ENCODE measurements at places on chromosomes 1 and 21.
A peak's percentile ranks its signal among the peaks of the same experiment; 100 is the strongest.

DNA sequence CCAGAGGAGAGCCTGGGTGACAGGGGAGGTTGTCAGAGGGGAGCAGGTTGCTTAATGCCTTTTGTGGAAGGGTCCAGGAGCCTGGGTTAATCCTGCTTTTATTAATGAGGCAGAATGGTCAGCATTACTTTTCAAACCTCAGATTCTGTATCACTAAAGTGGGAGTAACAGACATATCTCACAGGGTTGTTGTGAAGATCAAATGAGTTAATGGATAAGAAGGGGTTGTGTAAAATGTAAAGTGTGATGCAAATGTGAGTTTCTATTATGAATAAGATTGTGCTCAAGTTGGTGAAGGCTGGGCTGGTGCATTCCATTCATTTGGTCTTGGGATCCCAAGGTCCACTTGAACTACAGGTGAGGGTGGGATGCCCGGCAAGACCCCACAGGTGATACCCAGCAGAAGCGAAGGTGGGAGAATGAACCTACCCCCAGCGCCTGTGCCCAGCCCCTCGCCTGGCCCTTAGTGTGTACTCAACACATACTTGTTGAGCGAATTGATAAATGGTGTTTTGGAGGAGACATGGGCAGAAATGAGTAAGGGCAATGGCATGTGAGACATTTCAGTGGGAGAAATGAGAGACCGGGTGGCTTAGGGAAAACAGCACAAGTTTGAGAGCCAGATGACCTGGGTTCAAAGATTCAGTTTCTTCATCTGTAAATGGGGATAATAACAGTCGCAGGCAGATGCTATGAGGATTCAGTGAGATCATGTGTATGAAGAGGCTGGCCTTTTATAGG lies 6.2 kb downstream of the SLC26A9 start:
- no peak for DNase-seq

DNA sequence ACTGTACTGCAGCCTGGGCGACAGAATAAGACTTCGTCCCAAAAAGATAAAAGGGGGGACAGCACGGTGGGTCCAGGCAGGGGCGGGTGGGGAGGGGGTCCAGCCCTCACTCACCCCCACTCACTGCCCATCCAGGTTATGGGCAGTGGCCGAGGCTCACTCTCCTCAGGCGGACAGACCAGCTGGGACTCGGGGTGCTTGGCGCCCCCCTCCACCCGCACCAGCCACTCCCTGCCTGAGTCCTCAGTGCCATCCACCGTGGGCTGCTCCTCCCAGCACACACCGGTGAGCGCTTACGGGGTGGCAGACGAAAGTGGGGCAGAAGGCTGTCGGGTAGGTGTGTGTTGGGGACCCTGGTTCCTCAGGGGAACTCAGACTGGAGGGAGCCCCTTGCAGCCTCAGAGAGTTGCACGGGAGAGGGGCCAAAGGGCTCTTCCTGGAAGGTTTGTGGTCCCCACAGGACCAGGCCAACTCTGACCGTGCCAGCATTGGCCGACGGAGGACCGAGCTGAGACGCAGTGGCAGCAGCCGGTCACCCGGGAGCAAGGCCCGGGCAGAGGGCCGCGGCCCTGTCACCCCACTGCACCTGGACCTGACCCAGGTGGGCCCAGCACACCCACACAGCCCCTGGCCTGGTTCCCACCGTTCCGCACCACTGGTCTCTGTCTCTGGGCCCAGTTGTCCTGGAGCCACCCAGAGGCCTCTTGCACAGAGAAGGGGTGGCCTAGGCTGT lies 6.6 kb downstream of the PLEKHN1 start:
- DNase-seq: no peak

DNA sequence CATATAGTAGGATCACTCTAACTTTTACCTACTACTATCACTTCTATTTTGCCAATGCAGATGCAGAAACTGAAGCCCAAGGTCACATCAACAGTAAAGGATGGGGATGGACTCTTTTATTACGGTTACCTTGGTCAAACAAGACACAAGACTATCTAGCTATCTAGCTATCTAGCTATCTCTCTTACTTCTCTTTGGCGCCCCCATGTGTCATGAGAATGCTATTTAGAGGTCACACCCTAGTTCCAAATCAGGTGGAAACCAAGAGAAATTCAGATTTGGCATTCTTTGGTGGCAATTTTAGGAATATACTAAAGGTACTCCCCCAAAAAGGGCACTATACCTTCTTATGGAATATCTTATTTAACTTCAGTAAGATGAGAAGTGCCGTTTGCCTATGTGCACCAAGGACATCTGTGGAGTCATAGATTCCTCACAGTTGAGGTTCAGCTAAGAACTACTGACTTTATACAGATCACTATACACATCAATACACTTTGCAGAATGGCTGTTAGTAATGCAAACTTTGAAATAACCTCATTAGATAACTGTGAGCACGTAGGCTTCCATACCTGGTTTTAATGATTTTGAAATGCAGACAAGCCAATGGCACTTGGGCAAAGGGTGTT lies 6.7 kb downstream of the ZNF648 start:
- no peak for DNase-seq

DNA sequence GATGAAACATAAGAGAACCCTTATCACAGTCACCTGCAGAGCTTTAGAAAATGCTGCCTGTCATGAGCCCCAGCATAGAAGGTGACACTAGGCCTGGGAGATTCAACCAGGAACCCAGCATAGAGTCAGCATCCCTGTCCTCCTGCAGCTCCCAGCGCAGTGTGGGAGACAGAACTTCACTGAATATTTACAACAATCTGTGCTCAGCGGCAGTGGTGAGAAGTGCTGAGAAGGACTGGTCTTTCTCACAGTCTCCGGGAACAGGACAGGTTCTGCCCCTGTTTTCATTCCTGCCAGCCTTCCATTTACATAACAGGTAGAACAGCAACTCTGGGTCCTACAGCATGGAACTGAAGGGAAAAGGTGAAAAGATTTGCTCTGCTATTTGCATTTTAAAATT lies 83.5 kb upstream of the GADD45A start:
- no peak for DNase-seq

DNA sequence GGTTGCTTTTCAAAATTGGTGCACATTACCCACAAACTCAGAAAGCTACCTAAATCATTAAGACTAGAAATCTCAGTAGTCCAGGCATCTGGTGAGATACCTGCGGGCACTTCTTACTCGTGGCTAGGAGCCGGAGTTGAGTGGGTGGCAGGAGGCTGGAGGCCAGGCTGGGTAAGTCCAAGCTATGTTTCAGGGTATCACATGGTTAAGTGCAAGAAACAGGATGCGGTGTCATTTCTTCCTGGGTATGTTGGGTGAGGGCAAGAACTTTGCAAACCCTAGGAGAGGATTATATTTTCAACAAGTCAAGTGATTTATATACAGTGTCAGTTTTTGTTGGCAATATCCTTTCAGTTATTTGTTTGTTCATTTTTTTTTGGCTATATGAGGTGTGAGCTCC lies 41.0 kb downstream of the VANGL1 start:
- DNase-seq: no peak

- DNase-seq: no peak
Observed at GRCh38 chr1:226751703-226752102, 12.6 kb upstream of the ITPKB start.

DNA sequence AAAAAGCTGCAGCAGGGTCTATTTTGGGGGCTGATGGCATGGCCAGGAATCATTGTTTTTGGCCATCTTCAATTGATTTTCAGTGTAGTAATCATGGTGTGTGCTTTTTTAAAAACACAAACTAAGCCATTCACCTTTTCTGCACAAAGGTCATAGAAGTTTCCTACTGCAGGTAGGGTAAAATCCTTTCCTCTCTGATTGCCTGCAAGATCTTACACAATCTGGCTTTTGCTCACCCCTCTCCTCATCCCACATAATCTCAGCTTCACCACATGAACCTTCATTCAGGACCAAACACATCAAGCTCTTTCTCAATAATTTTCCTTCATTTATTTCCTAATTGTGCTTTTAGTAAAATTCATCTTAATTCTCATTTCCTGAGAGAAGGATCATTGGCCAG lies 38.3 kb upstream of the GBP5 start:
- DNase-seq: no peak

DNA sequence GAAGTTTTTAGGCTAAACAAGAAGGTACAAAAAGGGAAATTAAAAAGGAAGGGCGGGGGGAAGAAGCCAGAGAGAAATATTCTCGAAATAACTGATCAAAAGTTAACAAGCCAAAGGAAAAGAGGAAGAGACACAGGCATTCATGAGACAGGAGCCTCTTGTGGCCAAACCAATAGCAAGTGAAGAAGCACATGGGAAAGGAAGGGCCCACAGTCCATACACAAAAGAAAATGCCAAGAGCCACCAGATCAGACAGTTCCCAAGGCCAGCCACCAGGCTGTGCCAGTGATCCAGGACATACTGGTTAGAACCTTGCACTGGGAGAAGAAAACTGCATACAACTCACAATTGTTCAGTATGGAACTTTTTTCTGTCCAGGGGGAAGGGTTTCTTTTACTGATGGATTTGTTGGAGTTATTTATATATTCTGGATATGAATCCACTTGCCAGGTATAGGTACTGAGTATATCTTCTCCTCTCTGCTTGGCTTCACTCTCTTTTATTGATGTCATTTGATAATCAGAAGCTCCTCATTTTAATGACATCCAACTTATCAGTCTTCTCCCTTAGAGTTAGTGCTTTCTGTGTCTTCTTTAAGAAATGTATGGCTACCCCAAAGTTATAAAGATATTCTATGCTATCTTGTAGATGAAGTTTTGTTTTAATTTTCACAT lies 76.8 kb downstream of the CD46 start:
- DNase-seq: peak; percentile 9

DNA sequence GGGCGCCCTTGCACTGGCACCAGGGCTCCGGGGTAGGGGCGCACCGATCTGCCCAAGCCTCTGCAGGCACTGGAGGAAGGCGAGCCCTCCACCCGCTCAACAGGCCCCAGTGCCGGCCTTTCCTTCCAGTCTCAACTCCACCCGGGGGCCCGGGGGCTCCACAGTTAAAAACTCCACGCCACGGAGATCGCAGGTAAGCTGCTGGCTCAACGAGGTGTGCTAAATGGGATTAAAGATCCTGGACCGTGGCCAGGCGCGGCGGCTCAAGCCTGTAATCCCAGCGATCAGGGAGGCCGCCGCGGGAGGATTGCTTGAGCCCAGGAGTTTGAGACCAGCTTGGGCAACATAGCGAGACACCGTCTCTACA lies 536 bp downstream of the HSF2BP start:
- no peak for DNase-seq

- no peak for DNase-seq
Observed at GRCh38 chr1:208600456-208601190, 356.4 kb upstream of the PLXNA2 start.

GRCh38 chr1:230091473-230092231 lies 24.6 kb downstream of the GALNT2 start:
- no peak for DNase-seq

DNA sequence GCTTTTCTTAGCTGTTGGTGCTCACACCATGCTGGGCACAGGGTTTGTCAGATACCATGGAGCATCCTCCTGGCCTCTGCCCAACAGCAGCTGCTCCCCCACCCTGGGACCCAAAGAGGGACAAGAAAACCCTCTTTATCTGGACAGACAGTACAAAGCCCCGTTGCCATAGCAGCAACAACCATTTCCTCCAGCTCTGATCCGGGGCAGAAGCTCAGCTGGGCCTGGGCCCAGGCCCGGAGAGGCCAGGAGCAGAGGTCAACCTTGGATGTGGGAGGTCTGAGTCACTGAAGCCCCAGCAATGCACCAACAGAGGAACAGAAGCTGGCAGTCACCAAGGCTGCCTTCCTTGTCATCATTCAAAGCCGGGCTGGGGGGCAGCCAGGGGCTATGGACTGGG lies 228.4 kb upstream of the POU3F1 start:
- DNase-seq: no peak

GRCh38 chr1:14165371-14165801 lies 433.1 kb upstream of the KAZN start:
- DNase-seq: no peak

GRCh38 chr1:153261281-153262069 lies 2.0 kb downstream of the LORICRIN start:
- no peak for DNase-seq

Data from activated naive CD4-positive, alpha-beta T cell (primary cell).